ENCODE measurements at places on chromosomes 4 and X.

- no peak overlapping the region for H3K4me3 ChIP-seq
- no peaks in the 10 kb centered on the region for H3K36me3 ChIP-seq
- no peak overlapping the region for H3K27ac ChIP-seq
- no peaks in the 10 kb centered on the region for H3K27me3 ChIP-seq
- H3K4me1 ChIP-seq = no peaks in the 10 kb centered on the region
- DNase-seq = no peak
These were observed 175.0 kb upstream of the MTMR8 start for GRCh38 chrX:64570204-64570603.

DNA sequence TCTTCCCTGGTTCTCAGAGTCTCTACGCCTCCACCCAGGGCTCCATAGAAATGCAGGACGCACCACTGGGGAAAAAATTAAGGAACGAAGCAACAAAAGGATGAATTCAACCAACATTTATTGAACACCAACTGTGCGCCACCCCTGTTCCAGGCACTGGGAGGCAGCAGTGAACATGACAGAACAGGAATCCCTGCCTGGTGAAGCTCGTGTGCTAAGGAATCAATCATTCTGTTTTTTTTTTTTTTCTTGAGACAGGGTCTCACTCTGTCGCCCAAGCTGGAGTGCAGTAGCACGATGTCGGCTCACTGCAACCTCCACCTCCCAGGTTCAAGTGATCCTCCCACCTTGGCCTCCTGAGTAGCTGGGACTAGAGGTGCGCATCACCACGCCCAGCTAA lies 1.9 kb upstream of the FTSJ1 start:
- no peaks in the 10 kb centered on the region for H3K36me3 ChIP-seq
- H3K4me1 ChIP-seq = peaks cover 3% of the 10 kb centered on the region
- H3K27ac ChIP-seq = no peak overlapping the region
- DNase-seq = no peak
- no peak overlapping the region for H3K4me3 ChIP-seq

DNA sequence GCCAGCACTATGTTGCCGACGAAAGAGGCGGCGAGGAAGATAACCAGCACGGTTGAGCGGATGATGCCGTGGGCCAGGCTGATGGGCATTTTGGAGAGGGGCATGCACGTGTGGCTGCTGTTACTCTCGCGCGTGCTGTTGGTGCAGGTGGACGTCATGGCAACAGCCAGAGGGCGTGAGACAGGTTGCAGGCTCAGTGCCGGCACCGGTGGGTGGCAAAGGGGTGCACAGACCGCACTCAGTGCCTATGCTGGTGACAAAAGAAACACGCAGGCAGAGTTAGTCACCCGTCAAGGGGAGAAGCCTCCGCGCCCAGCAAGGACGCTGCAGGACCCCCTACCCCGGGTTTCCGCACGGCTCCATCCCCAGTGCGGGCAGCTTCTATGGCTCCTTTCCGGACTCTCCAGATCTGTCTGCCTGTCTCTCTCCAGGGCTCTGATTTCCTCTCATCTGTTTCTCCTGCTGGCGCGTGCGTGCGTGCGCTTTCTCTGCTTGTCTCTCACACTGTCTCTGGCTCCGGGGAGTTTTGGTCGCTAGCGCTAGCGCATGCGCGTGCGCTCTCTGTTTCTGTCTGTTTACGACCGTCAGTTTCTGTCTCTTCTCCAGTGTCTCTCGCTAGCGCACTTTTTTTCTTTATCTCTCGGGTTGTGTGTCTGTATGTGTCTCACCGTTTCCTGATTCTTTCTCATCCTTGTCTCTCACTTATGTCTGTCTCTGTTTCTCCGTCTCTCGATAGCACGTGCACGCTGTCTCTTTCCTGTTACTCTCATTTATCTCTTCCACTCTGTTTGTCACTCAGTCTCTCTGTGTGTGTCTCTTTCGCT lies 2.1 kb downstream of the GPR101 start:
- H3K4me1 ChIP-seq = no peaks in the 10 kb centered on the region

DNA sequence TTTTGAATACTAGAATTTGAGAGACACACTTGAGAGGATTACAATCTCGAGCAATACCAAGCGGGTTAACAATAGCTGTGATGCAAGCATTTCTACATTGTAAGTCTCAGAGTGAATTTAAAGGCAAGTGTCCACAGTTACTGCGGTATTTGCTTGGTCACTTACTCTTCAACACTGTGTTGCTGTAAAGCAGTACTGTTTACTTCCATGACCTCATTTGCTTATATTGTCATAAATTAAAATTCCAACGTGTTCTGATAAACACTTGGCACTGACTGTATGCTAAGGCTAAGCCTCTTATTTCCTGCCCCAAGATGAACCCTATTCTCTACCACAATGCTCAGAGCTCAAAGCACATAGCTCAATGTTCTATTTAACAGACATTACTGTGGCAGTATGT lies 11.1 kb downstream of the EXOC1L start:
- no peak overlapping the region for H3K27ac ChIP-seq
- no peaks in the 10 kb centered on the region for H3K27me3 ChIP-seq
- no peaks in the 10 kb centered on the region for H3K36me3 ChIP-seq

DNA sequence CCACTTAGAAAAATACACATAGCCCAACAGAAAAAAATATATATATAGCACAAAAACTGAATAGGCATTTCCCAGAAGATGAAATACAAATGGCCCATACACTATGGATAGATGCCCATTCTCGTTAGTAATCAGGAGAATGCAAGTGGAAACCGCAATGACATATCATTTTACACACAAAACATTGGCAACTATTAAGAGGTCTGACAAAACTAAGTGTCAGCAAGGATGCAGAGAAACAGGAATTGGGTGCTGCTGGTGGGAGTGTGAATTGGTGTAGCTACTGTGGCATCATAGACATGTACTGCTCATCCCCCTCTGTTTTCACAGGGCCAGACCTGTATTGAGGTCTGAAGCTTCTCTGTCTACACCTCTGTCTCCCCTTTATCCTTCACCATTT lies 320.0 kb downstream of the IDS start:
- no peak overlapping the region for H3K4me3 ChIP-seq
- H3K27ac ChIP-seq = no peak overlapping the region
- no peaks in the 10 kb centered on the region for H3K4me1 ChIP-seq
- DNase-seq = no peak
- no peaks in the 10 kb centered on the region for H3K27me3 ChIP-seq

GRCh38 chr4:176708771-176709311 lies 83.9 kb downstream of the VEGFC start:
- no peaks in the 10 kb centered on the region for H3K4me1 ChIP-seq
- no peak for DNase-seq
- no peak overlapping the region for H3K4me3 ChIP-seq
- no peaks in the 10 kb centered on the region for H3K36me3 ChIP-seq
- H3K27me3 ChIP-seq = no peaks in the 10 kb centered on the region

DNA sequence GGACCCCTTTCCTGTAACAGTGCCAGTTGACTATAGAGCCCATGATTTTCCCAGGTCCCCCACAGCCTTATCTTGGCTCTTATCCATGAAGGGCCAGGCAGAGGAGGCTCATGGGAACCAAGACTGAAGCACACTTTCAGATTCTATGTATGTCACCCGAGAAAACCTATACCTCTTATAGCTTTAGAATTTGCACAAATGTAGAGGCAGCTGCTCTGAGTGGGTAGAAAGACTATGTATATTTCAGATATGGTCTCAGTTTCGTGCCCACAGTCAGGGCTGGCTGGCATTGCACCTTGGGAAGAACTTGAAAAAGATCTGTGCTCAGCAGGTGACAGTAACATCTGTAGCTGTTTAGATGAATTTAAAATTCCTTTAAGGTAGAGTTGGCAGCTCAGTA lies 8.3 kb upstream of the LNX1 start:
- H3K4me1 ChIP-seq = peaks cover 30% of the 10 kb centered on the region
- peak overlapping the region; percentile 51 for H3K27ac ChIP-seq
- H3K27me3 ChIP-seq = no peaks in the 10 kb centered on the region
- H3K4me3 ChIP-seq = no peak overlapping the region
- H3K36me3 ChIP-seq = no peaks in the 10 kb centered on the region
- DNase-seq = no peak

GRCh38 chrX:39442332-39442731 lies 641.1 kb downstream of the MID1IP1 start:
- H3K36me3 ChIP-seq = no peaks in the 10 kb centered on the region
- H3K27me3 ChIP-seq = no peaks in the 10 kb centered on the region
- H3K27ac ChIP-seq = no peak overlapping the region
- H3K4me3 ChIP-seq = no peak overlapping the region
- no peak for DNase-seq
- peaks cover 4% of the 10 kb centered on the region for H3K4me1 ChIP-seq

All from thyroid gland (tissue), 4 donors.